ENCODE measurements at places on chromosomes 11 and 22.

DNA sequence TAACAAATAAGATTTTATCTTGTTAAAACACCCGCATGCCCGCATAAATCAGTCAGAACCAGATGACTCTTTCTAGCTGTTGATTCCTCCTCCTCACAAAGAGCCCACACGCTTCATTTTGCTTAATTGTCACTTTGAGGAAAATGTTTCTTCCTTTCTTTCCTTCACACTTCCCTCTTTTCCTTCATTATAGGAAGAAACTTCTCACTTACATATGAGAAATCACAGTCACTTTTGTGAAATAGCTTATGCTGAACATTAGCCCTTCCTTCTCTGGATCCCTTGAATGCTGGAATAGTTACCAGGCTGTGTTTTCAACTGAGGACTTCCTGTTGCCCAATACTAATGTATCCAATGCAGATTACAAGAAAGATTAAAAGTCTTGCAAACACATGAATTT is 5.8 kb downstream of the MS4A6E start:
- DNase-seq: no peak

- peak; percentile 62 for DNase-seq
Observed at GRCh38 chr11:35045236-35045820, 93.6 kb upstream of the CD44 start.

DNA sequence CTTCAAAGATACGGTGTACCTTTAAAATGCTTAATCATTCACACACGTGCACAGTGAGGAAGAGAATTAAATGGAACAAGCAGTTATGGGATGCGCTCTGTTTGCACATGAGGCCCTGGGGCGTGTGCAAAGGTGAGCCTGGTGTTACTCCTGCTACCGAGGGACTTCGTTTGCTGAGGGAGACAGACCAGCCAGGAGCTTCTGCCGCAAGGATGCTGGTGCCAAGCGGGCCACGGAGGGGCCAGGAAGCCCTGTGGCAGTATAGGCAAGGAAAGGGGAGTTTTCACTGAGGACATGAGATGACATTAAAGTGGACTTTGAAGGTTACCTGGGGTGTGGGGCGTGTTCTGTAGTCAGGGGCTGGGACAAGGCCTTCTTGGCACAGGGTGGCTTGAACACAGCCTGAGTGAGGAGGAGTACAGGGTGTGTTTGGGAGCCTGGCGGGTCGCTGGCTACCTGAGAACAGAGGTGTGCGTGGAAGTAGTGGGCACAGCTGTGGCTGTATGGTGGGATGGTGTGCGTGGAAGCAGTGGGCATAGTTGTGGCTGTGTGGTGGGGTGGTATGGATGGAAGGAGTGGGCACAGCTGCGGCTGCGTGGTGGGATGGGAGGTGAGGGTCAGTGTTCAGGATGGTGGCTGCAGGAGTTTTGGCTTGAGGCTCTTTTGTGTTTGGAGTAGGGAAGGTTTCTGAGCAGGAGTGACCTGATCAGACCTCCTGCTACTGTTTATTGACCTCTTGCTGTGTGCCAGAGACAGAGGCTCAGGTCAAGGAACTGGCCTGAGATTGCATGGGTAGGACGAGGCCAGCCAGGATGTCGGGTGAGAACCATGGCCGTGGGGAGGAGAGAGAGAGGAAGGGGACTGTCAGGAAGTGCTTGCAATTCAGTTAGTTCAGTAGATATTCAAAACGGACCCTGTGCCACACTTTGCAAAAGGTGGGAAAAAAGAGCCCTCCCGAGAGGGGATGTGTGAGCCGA is 13.7 kb downstream of the TBC1D22A start:
- no peak for DNase-seq

DNA sequence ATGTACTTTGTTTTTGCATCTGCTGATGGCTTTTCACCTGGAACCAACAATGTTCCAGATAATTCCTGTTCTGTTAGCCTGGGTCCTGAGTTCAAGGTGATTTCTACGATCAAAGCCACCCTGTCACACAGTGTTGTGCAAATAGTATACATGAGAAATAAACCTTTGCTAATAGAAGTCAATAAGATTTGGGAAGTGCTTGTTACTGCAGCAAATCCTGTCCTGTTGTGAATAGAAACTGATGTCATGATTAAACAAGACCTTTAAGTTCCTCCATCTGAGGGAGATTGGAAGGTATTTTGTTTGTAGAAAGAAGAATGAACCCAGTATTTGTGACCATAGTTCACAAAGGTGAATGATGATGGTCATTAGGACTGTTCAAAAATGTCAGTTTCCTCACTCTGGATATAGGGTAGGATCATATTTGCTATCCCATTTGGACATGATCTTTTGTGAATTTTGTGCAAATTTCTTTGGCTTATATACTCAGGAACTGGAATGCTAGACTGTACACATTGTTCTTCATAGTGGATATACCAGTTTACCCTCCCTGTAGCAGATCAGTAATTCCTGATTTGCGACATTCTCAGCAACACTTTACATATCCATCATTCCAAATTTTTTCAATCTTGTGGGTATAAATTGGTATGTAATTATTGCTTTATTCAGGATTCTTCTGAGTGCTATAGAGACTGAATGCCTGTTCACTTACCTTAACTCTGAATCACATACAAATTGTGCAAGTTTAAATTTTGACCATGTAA is 428.5 kb downstream of the METTL15 start:
- DNase-seq: no peak

GRCh38 chr11:59222464-59223060 is 9.8 kb upstream of the MPEG1 start:
- no peak for DNase-seq

DNA sequence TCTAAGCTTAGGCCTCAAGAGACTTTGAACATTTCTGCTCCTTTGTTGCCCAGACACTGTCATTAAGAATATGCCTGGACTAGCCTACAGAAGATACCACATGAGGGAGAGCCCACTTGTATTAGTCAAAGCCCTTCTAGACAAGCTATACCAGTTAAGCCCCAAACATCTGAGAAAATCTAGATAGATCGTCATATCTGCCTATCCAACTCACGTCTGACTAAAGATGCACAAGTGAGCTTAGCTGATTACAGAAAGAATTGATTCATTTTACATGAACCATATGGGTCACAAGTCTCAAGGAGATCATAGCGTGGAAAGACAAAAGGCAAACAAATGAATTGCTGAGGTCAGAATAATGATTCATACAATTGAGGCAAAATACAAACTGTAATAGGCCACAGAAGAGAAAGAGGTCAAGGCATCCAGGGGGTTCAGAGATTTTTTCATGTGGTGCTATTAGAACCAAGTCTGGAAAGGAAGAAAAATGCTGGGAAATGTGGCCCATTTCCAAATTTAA is 1155.5 kb upstream of the TENM4 start:
- DNase-seq: no peak

GRCh38 chr11:65919573-65920371 is 546 bp downstream of the DRAP1 start:
- DNase-seq: peak; percentile 66

Data from activated naive CD4-positive, alpha-beta T cell treated with Interleukin-2 at 50 U/mL for 16 hours (primary cell).